ENCODE measurements at places on chromosomes 2 and 18. TPM values are rescaled to one million over a fixed set of nuclear protein-coding genes. Genes with fewer than 3 reads are reported as not detected.

- DNase-seq: no peak
These were observed 70.7 kb downstream of the EML4 start for GRCh38 chr2:42239811-42240210.

DNA sequence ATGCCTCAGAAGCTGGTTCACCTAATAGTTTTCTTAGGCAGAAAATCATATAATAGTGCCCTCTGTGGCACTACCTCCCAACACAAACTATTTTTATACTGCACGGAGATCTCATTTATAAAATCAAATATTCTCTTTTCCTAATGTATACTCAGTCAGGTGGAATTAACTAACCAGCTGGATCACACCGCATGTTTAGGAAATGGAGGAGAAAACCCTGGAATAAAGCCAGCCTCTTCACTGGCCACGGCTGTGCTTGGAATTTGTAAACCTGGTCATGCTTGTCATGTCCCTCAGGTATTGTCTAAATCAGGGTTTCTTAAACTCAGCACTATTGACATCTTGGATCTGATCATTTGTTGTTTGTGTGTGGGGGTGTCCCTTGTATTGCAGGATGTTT, 85.6 kb downstream of the DOCK10 start:
- no peak for DNase-seq

The SCN7A gene
- not detected for total RNA-seq

- no peak for DNase-seq
These were observed 1.6 kb upstream of the SESTD1 start for GRCh38 chr2:179266271-179266670.

The NYAP2 gene
- total RNA-seq: not detected

GRCh38 chr18:7152440-7152839, 34.8 kb upstream of the LAMA1 start:
- DNase-seq: no peak

DNA sequence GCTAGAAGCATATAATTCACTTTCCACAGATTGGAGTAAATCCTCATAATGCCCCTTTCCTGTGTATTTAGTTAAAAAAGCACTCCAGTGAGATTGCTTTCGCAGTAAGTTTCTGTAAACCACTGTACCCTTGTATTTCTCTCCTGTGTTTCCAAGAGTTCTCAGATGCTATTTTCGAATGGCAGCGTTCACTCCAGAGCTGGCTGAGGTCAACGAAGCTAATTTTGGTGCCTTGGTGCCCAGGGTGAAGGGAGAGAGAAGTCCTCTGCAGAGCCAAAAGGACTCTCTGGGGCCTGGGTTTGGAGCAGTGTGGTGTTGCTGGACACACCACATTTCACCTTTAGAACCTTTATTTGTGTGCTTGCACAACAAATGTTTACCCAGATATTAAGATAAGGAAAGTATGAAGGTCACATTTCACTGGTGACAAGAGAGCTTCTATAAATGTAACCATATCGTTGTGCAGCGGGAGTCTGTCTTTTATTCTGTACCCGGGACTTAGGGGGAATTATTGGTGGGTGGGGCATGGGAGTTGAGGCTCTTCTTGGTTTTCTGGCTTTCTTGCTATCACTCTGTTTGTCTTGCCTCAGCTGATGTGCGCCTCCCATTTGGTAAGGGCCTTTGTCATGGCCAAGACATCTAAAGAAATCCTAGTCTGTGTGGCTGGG, 9.9 kb downstream of the EPAS1 start:
- DNase-seq: no peak

- DNase-seq: peak; percentile 47
These were observed 758 bp downstream of the SCLY start for GRCh38 chr2:238061315-238062202.

The METTL4 gene
- 20.5 TPM for total RNA-seq

DNA sequence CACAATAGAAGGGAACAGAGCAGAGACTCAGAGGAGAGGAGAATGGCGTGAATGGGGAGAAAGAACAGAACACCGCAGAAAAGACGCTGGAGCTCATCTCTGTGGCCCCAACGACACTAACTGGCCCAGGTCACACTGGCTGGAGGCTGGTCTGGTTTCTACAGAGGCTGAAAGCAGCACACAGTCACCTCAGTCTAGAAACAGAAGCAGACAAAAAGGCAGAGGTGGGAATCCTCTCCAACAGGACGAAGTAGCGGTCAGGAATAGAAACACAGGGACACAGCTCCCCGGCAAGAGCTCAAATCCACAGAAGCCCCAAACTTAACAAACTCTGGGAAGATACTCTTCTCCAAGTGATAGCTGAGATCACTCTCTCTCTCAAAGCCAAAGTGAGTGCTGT, 9.2 kb downstream of the SLC66A2 start:
- DNase-seq: no peak

The TMEM198 gene
- total RNA-seq: 2.2 TPM

GRCh38 chr2:17495590-17495989, 22.6 kb downstream of the RAD51AP2 start:
- DNase-seq: no peak

The PLA2R1 gene
- total RNA-seq: not detected

DNA sequence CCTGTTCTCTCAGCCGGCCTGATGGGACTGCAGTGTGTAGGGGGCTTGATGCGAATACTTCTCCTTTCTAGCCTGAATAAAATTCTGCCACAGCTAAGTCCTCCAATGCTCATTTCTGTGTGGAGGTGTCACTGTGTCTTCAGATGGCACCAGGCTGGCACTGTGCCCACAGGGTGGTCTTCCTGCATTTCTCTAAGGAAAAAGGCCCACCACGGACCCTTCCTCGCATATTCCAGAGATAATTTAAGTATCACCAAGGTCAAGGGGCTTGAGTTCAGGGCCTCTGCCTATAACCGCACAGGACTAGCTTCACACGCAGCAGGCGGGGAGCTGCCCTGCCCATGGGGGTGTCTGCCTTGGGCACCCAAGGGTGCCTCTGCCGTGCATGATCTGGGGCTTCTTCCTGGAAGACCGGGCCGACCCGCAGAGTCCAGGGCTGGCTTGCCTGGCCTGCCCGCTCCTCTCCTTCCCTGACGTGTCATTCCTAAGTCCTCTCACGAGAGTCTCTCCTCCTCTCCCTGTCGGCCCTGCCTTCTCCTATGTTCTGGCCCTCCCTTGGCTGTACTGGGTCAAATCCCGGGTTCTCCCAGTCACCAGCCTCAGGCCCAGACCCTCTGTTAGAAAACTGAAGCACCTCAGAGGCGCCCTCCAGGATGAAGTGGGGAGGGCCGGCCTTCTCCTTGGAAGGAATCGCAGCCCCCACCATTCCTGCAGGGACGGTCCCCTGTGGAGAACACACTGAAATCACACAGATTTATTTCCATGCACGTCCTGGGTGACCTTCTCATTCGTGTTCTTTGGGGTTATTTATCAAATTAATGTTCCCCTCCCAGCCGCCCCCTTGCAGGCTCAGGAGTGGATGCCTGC, 48.9 kb upstream of the PXDN start:
- no peak for DNase-seq

The ID2 gene
- total RNA-seq: 91.6 TPM

GRCh38 chr2:80943487-80943886, 638.9 kb upstream of the LRRTM1 start:
- no peak for DNase-seq

The BCL2 gene
- total RNA-seq: 104 TPM

The AQP4 gene
- total RNA-seq: not detected

DNA sequence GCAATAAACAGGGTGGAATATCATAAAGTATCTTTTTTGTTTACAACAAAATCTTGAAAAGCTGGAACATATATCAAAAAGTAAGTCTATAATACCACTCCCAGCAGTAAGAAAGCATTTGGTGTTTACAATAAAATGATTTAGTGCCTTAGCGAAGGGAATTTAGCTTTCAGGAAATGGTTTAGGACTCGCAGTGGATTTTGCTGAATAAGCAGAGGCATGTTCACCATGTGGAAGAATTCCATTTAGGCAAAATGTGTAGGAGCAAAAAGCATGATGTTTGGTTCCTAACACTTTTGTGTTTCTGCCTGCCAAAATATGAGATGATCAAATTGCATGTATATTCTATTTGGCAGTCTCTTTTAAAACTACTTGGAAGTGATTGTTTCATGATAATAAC, 163.6 kb downstream of the AGPS start:
- DNase-seq: no peak

The CD8B gene
- 321 TPM for total RNA-seq

- DNase-seq: no peak
These were observed 180.3 kb downstream of the ZBTB7C start for GRCh38 chr18:48228841-48229240.

The KLHL30 gene
- total RNA-seq: not detected

GRCh38 chr2:134919341-134920210, 954 bp downstream of the CCNT2 start:
- DNase-seq: peak; percentile 73

The C2orf76 gene
- 9.6 TPM for total RNA-seq

- no peak for DNase-seq
These were observed 195.4 kb upstream of the CWC22 start for GRCh38 chr2:180202467-180202951.

DNA sequence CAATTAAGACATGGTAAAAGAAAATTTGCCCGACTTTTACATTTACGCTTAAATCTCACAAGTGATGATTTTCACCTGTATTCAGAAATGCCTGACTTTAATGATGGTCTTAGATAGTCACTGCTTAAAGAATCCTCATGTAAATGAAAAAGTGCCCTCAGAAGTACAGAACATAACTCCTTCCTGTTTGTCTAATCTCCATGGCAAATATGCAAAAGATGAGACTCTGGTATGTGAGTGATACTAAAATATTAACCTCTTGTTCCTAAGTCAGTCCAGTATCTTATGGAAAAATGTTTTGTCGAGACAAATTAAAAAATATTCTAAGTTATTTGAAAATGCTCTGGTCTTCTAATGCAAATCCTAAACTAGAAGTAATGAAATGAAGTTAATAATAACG, 29.2 kb downstream of the KCTD1 start:
- no peak for DNase-seq

DNA sequence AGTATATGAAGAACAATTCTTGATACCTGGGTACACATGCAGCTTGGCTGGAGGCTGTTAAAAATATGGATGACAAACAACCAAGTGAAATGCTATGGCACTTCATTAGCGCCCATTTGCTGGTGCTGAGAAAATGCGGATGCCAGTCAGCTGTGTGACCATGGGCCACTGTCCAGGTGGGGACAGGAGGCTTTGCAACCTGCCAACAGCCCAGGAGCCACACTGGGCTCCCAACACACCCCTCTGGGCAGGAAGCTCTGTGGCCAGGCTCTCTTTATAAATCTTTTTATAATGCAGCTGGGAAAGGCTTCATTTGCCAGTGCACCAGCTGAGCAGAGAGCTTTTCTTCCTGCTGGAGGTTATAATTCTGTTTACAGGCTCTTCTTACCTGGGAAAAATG, 19.9 kb downstream of the RNF144A start:
- DNase-seq: no peak

The FN1 gene
- total RNA-seq: not detected

DNA sequence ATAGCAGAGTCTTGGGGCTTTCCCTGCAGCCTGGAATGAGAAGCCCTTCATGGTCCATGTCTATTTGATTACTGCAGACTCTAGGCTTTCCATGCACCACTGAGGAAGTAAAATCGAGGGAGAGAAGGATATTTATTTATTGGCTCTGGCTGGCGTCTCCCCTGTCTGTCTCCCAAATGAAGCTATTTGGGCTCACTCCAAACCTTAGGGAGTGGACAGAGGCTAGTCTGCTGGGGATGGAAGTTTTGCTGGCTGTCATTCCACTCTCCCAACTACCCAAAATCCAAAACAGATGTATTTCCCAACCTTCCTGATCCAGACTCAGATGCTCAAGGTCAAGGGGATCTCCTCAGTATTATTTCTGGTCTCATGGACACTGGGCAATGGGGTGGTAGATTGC, 33.7 kb downstream of the TMEM17 start:
- DNase-seq: no peak

DNA sequence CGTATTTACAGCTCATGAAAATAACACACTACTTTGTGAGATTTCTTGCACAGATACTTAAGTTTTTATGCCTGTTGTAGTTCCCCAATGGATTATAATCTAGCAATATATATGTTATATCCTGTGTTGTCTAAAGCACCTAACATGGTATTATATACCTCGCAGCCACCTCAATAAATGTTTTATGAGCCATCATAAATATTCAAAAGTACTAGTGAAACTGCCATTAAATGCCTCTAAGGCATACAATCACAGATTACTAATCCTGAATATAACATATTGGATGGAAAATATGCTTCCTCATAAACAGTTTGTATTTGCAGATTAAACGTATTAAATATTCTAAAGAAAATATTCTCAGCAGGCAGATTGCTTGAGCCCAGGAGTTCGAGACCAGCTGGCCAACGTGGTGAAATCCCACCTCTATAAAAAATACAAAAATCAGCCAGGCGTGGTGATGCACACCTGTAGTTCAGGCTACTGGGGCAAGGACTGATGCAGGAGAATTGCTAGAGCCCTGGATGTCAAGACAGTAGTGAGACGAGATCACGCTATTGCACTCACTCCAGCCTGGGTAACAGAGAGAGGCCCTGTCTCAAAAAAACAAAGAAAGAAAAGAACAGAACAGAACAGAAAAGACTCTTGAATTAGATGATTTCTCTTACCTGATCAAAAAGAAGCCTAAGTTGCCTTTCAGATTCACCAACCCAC, 64.1 kb downstream of the ATAD2B start:
- no peak for DNase-seq

- DNase-seq: no peak
These were observed 360.5 kb upstream of the PIK3C3 start for GRCh38 chr18:41594582-41594981.

The PJVK gene
- total RNA-seq: 4.6 TPM

GRCh38 chr2:132651115-132652045, 18.6 kb downstream of the LYPD1 start:
- DNase-seq: no peak
